ENCODE measurements at places on chromosomes 1 and 21.

DNA sequence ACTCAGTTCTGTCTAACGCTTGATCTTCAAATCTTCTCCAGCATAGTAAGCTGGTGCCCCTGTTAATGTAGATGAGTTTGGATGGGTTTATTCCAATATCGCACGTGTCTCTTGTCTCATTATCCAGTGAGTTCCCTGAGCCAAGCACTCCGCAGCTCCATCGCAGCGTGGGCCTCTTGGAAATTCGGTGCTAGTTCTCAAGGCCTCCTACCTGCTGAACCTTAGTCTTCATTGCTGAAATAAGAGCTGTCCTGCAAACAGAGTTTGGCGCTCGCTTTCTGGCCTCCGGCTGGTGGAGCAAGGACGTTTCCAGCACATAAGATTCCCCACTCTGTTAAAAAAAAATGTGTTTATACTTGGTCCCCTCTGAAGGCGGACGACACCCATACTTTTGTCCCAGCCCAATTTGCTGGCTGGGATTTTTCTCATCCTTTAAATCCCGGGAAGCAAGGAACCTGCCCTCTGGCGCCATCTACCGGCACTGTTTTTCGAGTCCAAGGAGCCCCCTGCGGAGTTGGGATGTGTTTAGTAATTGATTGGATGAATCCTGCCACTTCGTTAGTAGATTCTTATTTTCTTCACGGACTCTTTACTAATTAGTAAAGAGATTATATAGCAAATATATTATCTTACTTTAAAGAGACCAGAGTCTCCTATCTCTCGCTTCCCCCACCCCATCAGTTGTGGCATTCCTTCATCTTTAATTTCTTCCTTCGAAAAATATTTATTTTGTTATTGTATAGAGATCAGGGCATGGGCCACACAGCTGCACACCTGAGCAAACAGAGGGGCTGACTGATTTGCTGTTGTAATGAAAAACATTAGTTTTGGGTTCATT is 14.7 kb downstream of the JUN start:
- DNase-seq = peak; percentile 33

DNA sequence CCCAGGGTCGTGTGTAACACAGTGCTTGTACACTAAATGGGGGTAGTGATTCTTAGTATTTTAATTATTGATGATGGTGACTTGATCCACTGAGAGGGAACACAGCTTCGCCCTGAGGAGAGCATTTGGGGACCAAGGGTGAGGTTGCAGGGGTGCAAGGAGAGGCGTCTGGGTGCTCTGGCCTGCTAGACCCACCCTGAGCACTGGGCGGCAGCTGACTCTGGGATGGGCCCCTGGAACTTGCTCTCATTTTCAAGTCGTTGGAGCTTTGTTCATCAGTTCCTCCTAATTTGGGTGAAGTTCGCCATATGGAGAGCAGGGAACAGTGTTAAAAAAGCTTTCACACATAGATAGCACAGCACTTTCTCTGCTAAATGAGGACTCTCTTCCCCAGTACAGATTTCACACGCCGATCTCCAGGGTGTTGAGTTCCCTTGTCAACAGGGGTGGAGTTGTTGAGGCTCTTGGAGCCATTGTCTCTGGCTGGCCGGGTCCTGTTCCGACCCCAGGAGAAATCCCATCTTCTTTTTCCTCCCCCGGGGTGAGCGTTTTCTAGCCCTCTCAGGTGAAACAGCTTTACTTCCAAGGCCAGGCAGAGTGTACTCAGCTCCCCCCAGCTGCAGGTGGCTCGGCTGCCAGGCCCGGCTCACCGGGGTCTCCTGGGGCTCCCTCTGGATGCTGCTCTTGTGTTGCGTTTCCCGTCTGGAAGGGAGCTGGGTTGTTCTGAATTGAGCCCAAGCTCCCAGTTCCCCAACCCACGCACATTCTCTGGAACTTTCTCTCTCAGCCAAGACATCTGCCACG is 367.4 kb downstream of the RPS6KC1 start:
- no peak for DNase-seq

GRCh38 chr21:15001857-15002606 is 62.8 kb downstream of the NRIP1 start:
- peak; percentile 42 for DNase-seq

DNA sequence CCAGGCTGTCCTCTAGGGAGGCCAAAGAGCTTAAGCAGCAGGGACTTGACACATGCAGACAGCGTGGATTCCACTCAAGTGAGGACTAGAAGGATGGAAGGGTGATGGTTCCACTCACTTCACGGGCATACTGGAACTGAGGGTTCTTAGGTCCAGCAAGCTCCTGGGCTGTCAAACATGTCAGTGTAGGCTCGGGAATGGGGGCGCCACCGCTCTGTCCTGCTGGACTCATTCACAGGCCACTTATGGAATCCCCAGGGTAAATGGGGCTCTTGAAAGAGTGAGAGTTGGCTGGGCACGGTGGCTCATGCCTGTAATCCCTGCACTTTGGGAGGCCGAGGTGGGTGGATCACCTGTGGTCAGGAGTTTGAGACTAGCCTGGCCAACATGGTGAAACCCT is 27.7 kb upstream of the CSF3R start:
- DNase-seq = no peak
